ENCODE measurements at places on chromosomes 7 and 10.

- no peak for DNase-seq
Measured at GRCh38 chr7:113159746-113160339, 41.5 kb upstream of the SMIM30 start.

DNA sequence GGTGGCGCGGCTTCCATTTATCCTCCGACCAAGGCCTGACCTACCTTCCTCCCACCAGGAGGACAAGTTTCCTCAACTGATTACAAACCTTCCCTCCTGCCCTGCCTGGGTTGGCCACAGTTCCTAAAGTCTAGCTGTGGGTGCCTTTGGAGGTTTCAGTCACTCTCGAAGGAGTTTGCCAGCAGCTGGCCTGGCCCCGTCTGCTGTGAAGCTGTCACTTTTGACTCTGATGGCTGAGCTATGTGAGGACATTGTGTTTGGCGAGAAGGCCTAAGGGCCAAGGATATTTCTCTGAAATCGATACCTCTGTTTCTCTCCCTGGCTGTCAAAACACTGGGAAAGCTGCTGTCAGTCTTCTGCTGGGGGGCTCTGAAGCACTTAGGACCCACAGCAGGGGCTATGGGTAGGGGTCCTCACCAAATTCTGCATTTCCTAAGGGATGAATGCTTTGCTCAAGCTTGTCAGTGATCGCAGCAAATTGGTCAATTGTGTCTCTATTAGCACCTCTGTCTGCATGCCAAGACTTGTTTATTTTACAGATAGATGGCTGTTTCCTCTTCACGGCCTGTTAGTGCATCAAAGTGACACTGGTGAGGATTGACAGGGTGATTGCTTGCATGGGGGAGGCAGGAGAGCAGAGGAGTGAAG lies 31.9 kb upstream of the SAMD8 start:
- no peak for DNase-seq

GRCh38 chr7:51249187-51249945 lies 67.2 kb downstream of the COBL start:
- DNase-seq: no peak

DNA sequence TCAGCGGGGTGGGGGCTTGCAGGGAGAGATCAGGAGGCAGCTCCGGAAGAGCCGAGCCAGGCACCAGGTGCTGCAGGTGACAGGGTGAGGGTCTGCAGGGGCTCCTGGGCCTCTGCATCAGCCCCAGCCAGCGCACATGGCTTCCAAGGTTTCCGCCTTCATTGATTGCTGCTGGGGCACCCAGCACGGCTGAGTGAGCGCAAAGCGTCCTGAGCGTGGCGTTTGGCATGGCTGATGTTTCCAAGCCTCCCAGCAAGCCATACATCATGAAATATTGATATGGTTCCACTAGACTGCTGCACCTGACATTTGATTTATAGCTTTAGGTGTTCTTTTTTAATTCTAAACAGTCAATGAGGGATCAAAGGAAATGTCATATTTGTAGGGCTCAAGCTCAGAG lies 259.0 kb downstream of the WDR37 start:
- DNase-seq: no peak

DNA sequence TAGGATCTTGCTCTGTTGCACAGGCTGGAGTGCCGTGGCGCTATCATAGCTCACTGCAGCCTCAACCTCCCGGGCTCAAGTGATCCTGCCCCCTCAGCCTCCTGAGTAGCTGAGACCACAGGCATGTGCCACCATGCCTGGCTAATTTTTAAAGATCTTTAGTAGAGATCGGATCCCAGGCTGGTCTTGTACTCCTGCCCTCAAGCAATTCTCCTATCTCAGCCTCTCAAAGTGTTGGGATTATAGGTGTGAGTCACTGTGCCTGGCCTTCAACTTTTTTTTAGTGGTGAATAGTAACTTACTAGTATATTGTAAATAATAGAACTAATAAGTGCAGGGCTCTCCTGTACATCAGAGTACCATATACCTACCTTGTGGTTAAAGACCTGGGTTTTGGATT lies 52.1 kb upstream of the LMTK2 start:
- no peak for DNase-seq
